Cerebellum (tissue), 4 donors: ENCODE measurements at places on chromosomes 11 and 22.
A peak's percentile ranks its signal among the peaks of the same experiment; 100 is the strongest.

- DNase-seq, result no peak
These were observed 73.4 kb upstream of the CD44 start for GRCh38 chr11:35065566-35065965.

- no peak for DNase-seq
These were observed 814.8 kb downstream of the BRD1 start for GRCh38 chr22:49012712-49013395.

DNA sequence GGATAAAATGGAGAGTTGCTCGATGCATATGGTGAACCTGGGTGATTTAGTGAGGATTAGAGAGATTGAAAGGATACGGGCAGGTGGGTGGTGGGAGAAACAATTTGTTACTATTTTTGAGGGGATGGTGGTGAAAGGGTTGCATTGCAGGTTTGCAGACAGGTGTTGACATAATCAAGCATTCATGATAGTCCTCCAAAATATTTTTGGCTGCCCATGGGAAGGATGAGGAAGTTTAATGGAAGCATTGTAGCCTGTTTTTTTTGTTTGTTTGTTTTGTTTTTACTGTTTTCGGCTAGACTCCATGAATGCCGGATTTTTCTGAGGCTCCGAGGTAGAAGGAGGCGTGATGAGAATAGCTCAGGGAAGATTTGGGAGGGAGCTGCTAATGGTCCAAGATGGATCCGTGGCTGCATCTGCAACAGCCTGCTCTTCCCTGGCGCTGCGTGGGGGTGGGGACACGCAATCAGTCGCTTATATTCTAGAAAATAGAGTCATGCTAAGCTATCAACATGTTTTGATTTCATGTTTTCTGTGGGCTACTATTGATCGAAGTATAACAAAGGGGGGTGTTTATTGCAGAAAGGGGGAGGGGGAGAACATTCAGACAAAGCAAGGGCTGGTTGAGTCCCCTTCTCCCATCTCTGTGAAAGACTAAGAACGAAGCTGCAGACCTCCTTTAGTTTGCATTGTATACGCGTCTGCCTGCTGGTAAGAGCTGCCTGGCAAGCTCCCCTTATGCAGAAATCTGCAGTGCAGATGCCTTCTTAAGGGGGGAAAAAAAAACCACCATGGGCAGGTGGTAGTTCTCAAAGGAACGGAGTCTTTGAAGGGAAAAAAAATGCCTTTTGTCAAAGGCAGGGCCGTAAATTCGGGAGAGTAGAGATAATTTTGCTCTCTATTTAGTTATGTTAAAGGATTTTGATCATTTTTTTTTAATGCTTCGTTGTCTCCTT, 1.0 kb downstream of the RTN3 start:
- DNase-seq, result peak; percentile 64

DNA sequence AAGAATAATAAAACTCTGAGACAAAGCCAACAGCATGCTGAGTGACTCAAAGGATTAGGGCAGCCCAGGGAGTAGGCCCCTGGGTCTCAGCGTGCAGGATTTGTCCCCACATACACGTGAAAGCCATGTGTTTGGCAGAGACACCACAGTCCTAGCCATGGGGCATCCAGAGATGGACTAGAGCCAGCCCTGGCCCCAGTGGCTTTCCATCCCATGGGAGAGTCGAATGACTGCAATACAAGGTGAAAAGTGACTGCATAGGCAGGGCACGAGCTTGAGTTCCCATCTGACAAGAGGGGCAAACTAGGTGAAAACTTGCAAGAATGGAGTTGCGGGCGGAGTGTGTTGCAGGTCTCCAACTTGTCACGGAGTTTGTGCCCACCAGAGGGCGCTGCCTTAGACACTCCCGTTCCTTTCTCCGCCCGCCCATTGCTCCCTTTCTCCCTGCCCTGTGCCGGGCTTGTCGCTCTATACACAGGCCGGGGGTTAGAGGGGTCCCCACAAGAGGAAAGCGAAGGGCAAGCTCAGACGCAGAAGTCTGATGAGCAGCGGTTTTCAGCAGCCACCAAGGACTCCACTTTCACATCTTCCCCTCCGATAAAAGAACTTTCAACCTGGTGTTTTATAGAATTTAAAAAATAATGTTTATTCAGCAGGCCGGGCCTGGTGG, 24.2 kb downstream of the TSKU start:
- DNase-seq, result peak; percentile 75

DNA sequence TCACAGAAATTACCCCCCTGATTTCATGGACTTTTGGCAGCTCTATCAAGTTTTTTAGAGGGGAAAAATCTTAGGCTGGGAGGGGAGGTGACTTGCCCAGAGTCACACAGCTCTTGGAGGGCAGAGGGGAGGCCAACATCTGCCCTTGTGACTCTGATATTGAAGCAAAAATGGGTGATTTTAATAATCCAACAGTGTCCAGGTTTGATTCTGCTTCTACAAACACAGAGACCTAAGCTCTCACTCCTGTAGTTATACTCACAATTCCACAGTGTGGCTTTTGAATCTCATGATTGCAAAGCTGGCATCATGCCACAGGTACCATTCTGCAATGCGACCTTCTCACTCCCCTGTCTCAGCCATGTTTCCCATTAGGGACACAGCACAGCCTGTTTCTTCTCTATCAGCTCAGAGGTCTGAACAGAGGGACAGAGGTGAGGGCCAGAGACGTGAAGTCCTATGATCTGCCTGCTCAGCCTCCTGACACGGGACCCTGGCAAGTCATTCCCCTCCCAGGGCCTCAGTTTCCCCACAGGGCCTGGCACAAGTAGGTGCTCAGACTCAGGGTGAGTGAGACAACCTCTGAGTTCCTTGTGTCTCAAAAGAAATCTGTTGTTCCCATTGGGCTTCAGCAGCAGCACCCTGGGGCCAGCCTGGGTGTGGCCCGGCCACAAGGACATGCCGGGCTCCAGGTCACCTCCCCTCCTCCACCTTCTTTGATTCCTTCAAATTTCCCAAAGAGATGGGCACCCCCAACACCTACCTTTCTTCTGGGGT, 766 bp downstream of the APOL2 start:
- peak; percentile 24 for DNase-seq
